Islet precursor cell (in vitro differentiated cells): ENCODE measurements at places on chromosomes 3 and 15.

GRCh38 chr3:192918275-192918588 is 576 bp upstream of the MB21D2 start:
- no peak for DNase-seq

DNA sequence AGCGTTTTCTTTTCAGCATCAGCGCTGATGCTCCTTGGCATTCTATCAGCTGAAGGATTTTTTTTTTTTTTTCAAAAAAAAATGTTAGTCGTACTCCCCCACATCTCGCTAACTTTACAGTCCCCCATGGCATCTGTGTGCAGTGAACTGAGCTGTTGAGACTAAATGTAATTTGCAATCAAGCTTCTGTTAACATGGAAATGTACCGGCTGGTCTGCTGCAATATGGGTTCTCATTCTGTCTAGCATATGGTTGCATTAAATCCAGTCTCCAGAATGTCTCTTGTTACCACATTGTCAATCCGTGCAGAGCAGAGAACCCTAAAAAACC is 32.2 kb upstream of the TPRG1 start:
- DNase-seq, result no peak

GRCh38 chr3:2099028-2099671 is 484 bp downstream of the CNTN4 start:
- peak; percentile 83 for DNase-seq

DNA sequence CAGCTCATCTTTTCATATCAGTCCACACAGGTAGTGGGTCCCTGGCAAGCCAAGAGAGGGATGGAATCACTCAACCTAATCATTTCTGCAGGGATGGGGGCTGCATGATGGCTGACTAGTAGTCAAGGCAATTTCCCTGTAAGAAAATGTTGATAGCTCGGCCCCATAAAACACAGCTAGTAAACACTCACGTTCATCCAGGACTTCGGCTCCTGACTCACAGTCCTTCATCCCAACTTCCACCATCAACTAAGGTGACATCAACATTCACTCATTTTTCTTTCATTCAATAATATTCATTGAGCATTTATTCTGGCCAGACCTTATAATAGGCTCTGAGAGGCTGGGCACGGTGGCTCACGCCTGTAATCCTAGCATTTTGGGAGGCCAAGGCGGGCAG is 4.4 kb upstream of the ACAP2 start:
- no peak for DNase-seq
